ENCODE measurements at places on chromosomes 12 and 14. TPM values are rescaled to one million over a fixed set of nuclear protein-coding genes. Genes with fewer than 3 reads are reported as not detected.

DNA sequence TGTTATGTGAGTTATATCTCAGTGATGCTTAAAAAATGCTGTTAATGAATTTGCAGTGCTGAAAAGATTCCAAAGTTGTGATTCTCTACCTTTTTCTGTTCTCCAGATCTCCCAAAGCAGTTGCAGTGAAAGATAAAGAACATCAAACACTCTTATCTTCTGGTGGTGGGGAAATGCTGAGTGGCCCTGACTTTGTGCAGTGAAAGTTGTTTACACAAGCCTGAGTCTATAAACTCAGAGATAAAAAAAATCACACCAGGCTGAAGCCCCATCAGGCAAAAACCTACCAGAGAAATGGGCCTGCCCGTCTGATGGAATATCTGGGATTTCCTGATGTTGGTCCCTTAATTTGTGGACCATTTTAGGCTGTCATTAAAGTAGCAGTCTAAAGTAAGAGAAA is 46.1 kb downstream of the RASSF3 start:
- no peak for DNase-seq

KRT3 gene
- not detected for total RNA-seq

DNA sequence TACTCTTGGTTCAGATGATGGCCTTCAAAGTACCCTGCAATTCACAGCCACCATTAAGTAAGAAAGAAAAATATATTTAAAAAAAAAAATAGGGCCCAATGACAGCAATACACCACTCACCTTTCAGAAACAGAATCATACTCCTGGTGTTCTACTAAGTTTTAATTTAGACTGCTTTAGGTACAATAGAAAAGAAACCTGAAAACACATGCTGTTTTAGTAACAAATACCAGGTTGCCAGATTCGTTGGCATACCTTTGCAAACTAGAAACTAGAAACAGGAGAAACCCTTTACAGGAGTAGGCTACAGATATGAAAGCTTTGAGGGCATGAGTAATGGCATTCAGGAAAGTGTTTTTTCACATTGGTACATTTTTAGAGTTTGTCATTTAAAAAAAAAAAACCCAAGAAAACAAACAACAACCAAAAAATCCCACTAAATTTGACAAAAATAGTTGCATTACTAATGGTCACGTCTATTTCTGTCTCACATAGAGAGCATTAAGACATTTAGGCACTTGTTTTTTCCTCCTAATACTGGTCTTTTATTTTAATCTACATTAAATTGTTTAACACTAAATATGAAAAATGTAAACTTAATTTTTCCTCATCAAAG is 4.0 kb downstream of the SIX1 start:
- no peak for DNase-seq

GRCh38 chr14:63193236-63193635 is 11.0 kb upstream of the RHOJ start:
- DNase-seq, result no peak

DNA sequence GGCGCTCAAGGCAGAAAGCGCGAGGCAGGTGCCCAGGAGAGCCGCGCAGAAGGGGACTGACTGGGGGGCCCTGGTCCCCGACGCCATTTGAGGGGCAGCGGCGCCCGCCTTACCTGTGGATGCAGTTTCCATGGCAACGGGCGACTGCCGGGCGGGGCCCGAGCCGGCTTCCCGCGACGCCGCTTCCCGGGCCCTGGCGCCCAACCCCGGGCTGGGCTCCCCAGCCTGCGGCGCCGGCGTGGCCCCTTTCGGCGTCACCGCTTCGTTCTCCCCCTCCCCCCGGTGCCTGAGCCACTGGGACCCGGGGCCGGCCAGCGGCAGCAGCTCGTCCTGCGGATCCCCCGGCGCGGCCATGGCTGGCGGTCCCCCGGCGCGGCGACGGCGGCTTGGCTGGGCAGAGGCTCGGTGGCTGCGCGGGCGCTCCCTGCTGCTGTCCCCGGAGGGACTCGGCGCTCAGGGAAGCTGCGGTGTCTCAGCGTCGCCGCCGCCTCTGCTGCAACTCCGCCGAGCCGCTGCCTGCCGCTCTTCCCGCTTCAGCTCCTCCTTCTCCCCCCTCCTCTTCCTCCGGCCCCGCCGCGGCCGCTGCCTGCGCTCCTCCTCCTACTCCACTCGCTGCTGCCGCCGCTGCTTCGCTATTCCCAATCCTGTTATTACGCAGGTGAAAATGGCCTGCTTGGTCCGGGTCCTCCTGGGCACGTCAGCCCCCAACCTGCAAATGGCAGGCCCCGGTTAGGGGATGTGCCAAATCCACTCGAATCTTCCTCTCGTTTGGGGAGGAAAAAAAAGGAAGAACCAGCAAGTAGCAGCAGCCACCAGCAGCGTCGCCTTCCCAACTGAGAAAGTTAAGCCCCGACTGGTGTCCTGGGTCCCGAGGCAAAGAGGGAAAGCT is at the start of gene RTN1:
Gene RTN1 (minus strand): TSS at position 500 of the 889 bp plus-strand sequence. CDS start 146 bp downstream, at position 354.
- DNase-seq, result peak; percentile 93

- no peak for DNase-seq
Measured at GRCh38 chr12:56206452-56207166, 15.1 kb downstream of the RNF41 start.
